ENCODE measurements at places on chromosomes 1 and 21.

DNA sequence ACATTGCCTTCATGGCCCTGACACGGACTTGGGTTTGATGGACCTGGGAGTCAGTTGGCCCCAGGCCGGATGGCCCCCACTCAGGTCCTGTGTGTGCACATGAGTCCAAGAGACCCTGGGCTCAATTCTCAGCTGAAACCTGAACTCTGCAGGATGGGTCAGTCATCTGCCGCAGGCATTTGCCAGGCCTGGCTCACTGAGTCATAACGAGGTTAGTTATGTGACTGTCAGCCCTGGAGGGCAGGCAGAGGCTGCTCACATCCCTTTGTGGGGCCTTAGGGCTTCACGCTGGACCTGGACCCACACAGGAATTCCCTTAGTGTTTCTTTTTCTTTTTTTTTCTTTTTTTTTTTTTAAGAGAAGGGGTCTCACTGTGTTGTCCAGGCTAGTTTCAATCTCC is 46.5 kb downstream of the PSMG1 start:
- no peak for DNase-seq

DNA sequence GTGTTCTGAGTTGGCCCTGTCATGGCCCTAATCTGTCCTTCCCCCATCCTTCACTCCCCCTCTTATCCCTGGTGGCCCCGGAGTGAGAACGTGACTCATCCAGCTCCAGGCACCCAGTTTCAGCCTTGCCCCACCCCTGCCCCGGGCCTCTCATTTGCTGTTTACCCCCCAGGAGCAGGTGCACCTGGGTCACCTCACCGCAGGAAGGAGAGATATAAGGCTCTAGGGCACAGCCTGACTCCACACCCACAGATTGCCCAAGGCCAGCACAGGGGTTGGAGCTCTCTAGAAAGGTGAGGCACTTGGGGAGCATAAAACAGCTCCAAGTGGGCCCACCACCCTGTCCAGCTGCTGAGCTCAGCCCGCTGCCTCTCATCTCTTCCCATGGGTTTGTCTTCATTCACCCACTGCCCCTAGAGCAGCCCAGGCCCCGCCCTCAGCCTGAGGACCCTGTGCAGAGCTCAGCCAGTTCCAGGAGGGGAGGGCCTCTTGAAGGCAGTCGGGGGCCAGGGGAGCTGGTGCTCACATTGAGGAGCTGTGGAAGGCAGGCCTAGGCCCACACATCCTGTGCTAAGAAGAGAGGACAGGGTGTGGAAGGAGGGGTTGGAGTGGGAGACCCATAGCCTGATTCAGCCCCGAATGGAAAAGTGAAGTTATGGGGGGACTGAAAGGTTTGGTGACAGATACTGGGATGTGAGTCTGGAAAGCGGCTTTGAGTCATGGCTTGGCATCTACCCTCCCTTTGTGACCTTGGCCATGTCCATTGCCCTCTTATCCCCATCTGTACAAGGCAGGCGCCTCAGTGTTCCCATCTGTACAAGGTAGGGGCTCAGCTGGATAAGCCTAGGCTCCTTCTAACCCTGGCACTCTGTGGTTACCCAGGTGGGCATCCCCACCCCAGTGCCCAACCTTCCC is 16.1 kb upstream of the GPR37L1 start:
- peak; percentile 85 for DNase-seq

DNA sequence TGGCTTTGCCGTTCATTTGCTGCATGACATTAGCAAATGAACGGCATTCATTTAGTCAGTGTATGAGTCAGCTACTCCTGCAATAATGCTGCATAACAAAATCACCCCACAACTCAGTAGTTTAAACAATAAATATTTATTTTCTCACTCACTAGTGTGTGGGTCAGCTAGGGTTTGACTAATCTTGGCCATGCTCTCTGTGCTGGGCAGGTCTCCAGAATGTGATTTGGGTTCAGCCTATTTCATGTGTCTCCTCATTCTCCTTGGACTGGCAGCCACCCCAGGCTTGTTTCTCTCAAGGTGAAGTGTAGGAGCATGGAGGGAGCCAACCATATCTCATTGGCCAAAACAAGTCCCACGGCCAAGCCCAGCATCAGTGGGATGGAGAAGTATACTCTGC is 104.3 kb downstream of the LACTBL1 start:
- no peak for DNase-seq

- no peak for DNase-seq
Observed at GRCh38 chr1:16938351-16939321, 16.9 kb downstream of the CROCC start.

- no peak for DNase-seq
Observed at GRCh38 chr1:150558303-150558704, 9.1 kb downstream of the ADAMTSL4 start.

- DNase-seq: no peak
Observed at GRCh38 chr1:17193222-17194132, 11.5 kb upstream of the PADI1 start.

DNA sequence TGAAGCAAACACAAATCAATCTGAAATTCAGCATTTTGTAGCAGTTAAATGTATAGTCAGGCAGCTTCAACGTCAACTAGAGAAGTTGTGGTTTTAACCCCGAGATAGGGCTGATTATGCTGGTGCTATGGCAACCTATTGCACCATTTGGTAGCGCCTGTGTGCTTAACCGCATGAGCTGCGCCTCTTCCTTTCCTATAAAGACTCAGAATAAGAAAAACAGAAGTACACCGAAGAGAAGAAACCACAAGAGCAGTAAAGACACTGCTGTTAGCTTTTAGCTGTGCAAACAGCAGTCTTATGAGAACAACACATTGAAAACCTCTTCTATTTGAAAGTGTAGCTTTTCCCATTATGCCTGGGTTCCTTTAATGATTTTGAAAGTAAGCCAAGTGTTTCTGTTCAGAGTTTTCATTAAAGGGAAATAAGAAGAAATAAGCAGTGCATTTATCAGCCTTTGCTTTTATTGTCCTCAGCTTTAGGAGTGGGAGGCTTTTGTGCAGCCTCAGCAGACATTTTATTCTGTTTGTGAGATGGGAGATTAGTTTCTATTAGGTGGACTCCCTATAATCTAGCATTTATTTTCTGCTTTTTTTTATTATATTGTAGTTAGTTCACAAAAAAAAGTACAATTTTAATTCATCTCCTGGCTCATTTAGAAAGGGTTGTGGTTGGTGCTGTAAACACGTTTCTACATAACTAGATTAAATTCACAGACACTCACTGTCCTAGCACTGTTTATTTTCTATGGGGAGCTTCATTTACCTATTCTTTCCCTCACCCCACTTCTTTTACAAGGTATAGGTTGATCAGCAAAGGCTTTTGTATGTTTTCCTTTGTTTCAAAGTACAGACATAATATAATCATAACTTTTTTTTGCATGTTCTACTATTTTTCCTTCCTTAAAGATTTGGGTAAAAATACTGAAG is 43.3 kb downstream of the PTPRC start:
- peak; percentile 30 for DNase-seq

DNA sequence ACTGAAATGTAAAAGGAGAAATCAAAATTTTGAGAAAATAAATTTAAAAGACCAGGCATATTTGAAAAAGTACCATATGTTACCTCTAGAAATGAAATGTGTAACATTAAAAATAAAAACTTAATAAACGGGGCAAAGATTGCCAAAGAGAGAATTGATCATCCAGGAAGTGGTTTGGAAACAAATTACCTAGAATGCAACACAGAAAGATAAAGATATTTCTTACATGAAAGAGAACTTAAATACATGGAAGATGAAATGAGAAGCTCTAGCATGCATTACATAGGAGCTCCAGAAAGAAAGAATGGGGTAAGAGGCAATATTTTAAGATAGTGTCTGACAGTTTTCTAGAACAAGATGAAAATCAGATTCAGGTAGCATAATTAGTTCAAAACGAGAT is 235.9 kb upstream of the IRF2BP2 start:
- DNase-seq: no peak

- DNase-seq: no peak
Observed at GRCh38 chr1:211684791-211685190, 9.4 kb upstream of the NEK2 start.

GRCh38 chr1:47803815-47804501 is 193.2 kb downstream of the TRABD2B start:
- no peak for DNase-seq

DNA sequence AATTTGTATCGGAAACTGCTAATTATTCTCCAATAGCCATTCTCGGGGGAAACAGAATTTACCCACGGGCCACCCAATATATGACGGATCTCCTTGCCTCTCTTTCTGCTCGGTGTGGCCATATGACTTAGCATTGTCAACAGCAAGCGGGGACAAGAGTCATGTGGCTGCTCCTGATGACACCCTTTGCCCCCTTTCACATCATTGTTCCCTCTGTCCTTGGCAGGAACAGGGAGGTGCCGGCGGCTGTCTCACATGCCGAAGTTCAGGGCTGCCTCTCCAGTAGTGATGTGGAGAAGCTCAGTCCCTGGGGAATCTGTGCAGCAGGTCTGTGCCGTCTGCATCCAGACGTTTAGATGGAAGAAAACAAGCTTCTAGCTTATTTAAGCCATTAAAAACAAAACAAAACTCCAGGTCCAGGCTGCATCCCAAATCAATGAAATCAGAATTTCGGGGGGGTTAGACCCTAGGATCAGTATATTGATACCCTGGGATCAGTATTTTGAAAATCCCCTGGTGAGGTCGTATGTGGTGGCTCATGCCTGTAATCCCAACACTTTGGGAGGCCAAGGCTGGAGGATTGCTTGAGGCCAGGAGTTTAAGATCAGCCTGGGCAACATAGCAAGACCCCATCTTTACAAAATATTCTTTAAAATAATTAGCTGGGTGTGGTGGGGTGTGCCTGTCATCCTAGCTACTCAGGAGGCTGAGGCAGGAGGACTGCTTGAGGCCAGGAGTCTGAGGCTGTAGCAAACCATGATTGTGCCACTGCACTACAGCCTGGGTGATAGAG is 10.8 kb downstream of the MYOM3 start:
- no peak for DNase-seq

DNA sequence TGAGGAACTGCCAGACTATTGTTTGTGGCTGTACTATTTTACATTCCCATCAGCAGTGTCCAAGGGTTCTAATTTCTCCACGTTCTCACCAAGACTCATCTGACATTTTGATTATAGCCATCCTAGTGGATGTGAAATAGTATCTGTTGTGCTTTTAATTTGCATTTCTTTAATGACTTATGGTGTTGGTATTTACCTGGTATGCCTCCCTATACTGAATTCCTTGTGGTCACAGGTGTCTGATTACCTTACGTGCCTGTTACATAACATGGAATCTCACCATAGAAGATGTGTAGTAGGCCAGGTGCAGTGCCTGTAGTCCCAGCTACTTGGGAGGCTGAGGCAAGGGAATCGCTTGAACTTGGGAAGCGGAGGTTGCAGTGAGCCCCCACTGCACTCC is 13.5 kb downstream of the ZYG11A start:
- DNase-seq: no peak

DNA sequence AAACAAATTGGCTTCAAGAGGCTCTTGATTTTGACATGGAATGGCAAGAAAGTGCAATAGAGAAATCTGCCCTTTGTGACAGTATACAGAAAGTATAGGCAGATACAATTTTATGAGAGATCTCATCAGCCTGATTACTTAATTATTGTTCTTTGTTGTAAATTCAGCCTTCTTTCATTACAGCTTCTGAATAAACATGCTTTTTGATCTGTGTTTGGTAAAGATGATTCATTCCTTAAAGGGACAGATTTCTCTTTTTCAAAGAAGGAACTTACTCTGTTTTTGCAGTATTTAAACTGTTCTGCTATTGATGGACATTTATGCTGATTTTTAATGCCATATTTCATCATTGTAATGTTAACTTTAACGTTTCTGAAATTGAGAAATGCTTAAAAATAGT is 13.7 kb upstream of the MPC2 start:
- DNase-seq: no peak

DNA sequence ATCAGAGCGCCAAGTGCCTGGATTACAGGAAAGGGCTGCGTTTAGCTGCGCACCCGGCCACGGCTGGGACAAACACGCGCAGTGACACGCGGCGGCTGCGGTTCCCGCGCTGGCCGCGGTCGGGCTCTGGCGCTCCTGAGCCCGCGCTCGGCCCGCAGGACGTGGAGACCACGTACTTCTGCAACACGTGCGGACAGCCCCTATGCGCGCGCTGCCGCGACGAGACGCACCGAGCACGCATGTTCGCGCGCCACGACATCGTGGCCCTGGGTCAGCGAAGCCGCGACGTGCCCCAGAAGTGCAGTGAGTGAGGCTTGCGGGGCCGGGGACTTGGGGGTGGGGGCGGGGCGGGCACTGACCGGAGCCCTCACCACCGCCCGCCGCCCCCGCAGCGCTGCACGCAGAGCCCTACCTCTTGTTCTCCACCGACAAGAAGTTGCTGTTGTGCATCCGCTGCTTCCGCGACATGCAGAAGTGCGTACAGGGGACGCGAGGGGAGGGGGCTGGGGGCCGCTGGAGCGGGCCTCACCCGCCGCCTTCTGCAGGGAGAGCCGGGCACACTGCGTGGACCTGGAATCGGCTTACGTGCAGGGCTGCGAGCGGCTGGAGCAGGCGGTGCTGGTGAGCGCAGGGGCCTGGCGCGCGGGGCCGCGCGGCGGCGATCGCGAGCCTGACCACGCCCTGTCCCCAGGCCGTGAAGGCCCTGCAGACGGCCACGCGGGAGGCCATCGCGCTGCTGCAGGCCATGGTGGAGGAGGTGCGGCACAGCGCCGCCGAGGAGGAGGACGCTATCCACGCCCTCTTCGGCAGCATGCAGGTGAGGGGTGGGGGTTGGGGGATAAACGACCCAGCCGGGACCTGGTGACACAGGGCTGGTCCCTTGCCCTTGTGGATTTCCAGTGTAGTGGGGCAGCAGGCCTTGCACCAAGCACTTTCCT is 3.1 kb downstream of the RNF207 start:
- DNase-seq: no peak

DNA sequence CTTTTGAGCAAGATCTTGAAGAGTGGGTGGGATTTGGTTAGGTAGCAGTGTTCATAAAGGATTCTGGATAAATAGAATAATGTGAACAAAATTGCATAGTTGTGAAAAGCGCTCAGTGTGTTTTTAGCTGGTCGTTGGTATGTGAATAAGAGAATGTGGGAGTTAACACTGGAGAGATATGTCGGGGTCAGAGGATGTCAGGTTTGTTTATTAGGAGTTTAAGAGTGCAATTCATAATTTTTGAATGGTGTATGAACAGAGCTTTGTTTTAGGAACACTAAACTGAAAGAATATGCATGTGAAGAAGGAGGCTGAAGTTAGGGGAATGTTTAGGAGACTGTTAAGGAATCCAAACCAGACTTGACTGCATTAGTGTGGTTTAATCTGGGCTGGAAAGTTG is 9.4 kb downstream of the USP16 start:
- DNase-seq: no peak

DNA sequence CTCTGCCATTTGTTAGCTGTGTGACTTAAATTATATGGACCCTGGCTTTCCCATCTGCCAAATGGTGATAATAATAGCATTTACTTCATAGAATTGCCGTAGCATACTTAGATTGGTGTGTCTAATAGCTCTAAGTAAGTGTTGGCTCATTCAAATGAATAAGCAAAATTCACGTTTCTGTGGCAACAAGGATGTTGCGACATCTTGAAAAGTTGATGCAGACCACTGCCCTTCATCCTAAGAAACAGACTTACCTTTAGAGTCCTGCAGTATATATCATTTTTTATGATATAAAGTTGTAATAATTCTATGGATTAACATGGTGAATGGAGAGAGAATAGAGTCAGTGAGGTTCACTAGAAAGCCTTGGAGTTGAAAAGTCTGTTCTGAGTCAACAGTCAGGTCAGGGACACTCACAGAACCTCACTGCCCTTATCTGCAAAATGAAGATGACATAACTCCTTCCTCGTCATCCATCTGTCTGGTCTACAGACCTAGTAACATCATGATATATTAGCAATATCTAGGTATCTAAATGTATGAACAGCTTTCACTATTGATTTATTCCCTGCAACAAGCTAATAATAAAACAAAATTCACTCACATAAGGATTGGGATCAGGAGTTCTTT is 167.3 kb upstream of the C8B start:
- no peak for DNase-seq

GRCh38 chr1:213940947-213941346 is 46.8 kb upstream of the PROX1 start:
- no peak for DNase-seq

Measured in NCI-H774 (cell line).